ENCODE measurements at places on chromosomes 3 and 15. TPM values are rescaled to one million over a fixed set of nuclear protein-coding genes. Genes with fewer than 3 reads are reported as not detected.

GRCh38 chr3:37707428-37708372 is 154.0 kb upstream of the CTDSPL start:
- peaks cover 13% of the 10 kb centered on the region for H3K27me3 ChIP-seq
- H3K36me3 ChIP-seq = no peaks in the 10 kb centered on the region
- no peak overlapping the region for H3K27ac ChIP-seq
- peaks cover 2% of the 10 kb centered on the region for H3K4me1 ChIP-seq
- DNase-seq = no peak

GRCh38 chr15:76993114-76993725 is 1.7 kb upstream of the PSTPIP1 start:
- peak overlapping the region; percentile 96 for H3K27ac ChIP-seq
- H3K27me3 ChIP-seq = no peaks in the 10 kb centered on the region
- no peak for DNase-seq
- peak overlapping the region; percentile 98 for H3K4me3 ChIP-seq
- peaks cover 58% of the 10 kb centered on the region for H3K4me1 ChIP-seq

DNA sequence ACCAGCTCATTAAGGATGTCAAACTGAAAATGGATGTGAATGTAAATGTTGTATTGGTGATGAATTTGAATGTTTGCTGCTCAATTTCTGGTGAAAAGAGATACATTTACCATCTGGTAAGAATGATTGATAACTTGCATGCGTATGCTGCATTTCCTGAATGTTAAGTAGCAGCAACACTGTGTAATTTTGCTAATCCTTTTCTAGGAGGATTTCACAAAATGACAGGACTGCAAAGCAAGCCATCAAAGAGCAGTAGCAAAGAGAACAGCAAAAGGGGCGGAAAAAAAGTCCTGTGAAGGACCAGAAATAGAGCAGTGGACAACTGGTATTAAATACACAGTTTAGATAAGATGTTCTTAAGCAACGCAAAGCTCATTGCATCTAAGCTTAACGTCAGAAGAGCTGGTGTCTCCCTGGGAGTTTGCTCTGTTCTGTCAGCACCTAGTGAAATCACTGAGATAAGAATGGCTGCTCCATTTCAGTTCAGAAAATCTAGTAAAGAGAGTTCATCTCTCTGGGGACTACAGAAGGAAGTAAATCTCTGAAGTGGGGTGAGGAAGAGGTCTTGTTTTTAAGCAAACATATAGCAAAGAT is 23.5 kb upstream of the PAQR5 start:
- no peak overlapping the region for H3K27ac ChIP-seq
- DNase-seq = no peak
- no peak overlapping the region for H3K4me3 ChIP-seq

GRCh38 chr3:126486360-126486847 is 10.7 kb upstream of the ZXDC start:
- H3K27ac ChIP-seq = peak overlapping the region; percentile 74
- no peak overlapping the region for H3K4me3 ChIP-seq
- no peaks in the 10 kb centered on the region for H3K27me3 ChIP-seq
- H3K4me1 ChIP-seq = peaks cover 10% of the 10 kb centered on the region
- no peaks in the 10 kb centered on the region for H3K36me3 ChIP-seq

GRCh38 chr3:150703299-150703755 is 393 bp downstream of the ERICH6 start:
- peak; percentile 84 for DNase-seq
- peaks cover 28% of the 10 kb centered on the region for H3K4me1 ChIP-seq
- peak overlapping the region; percentile 99 for H3K27ac ChIP-seq
- no peaks in the 10 kb centered on the region for H3K36me3 ChIP-seq
- peaks cover 10% of the 10 kb centered on the region for H3K27me3 ChIP-seq

The PHC3 gene
- 56.4 TPM for total RNA-seq

The ATP1B3 gene
- total RNA-seq = 224 TPM

The CELSR3 gene
- 15.2 TPM for total RNA-seq

The C3orf22 gene
- total RNA-seq = not detected

The ARL6IP5 gene
- 122 TPM for total RNA-seq

The NMNAT3 gene
- total RNA-seq = 0.73 TPM

The SAMD7 gene
- not detected for total RNA-seq

All from activated CD4-positive, alpha-beta T cell treated with anti-CD3 and anti-CD28 coated beads, Interleukin-2, amount 10 ng/mL, durations not matched to agents 24 days and 14 days (primary cell).